ENCODE measurements at places on chromosomes 3 and 15.

GRCh38 chr3:52171514-52172261 is 17.5 kb upstream of the POC1A start:
- no peak for DNase-seq

DNA sequence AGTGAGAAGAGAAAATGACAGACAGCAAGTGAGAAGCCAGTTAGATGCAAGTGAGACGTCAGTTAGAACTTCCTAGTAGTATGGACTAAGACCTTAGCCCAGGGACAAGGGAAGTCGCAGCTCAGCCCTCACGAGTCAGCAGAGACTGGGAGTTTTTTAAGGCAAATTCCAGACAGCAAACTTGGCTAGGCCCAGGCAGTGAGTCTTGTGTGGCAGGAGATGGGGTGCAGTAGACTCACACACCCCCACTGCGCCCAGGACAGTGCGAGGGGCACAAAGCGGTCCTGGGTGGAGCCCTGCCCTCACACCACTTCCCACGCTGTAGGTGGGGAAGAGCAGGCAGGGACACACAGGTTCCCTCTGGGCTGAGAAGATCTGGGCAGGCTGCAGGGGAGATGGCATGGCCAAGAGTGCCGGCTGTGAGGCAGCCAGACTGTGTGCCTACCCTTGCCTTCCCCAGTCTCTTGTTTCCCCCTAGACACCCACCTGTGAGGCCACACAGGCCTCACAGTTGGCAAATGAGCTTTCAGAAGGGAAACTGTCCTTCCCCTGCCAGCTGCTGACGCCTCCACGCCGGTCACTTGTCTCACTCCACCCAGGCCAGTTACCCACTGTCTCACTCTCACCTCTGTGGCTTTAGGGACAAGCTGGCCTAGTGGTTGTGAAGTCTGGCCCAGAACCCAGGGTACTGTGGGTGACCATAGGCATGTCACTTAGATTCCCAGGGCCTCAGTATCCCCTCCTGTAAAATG is 13.7 kb upstream of the PRKCD start:
- no peak for DNase-seq

- DNase-seq, result no peak
Observed at GRCh38 chr15:85555875-85556617, 175.6 kb downstream of the AKAP13 start.

DNA sequence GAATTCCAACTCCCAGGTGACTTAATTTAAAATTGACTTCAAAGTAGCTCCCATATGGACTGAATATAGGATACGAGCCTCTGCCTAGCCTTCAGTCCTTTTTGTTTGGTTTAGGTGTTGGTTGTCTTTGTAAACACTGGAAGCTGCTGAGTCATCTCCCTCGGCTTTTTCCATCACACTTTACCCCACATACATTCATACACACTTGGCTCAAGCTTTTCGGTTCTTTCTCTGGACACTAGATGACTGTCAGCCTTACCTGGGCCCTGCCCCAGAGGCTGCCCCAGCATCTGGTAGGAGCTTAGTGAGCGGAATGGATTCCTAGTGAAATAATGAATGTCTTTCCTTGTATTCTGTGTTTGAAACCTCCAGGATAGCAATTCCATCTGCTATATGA is 201.5 kb upstream of the IL12A start:
- DNase-seq, result no peak

DNA sequence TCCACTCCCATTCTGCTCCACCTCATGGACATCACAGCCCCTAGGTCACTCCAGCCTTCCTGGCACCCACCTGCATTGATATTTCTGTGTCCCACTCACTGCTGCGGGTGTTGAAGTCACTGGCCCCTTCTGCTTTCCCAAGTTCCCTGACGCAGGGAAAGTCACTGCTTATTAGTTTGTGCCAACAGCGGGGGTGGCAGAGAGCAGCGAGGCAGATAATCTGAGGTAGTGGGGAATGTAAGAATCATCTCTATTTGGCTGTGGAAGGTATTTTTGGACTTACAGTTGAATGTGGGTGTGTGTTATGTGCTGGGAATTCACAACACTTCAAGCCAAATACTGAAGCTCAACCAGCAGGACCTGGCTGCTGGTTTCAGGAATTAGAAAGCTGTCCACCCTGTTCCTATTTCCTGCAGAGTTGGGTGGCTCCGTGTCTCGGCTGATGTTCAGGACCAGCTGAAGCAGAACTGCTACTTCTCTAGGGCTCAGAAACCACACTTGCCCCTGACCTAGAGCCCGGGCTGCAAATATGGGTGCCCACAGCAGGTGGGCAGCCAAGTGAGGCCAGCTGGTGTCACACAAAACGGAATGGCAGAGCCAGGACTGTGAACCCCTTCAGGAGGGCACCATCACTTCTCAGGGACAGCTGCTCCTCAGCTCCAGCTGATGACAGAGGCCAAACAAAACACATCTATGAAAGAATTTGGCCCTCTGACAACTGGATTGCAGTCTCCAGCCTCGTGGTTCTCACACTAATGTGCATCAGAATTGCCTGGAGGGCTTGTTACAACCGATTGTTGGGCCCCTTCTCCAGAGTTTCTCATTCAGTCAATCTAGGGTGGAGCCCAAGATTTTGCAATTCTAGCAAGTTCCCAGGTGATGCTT is 57.7 kb downstream of the SEMA5B start:
- no peak for DNase-seq

GRCh38 chr15:63933522-63933921 is 99.8 kb upstream of the HERC1 start:
- no peak for DNase-seq

- no peak for DNase-seq
Observed at GRCh38 chr3:192831111-192831644, 86.5 kb downstream of the MB21D2 start.

DNA sequence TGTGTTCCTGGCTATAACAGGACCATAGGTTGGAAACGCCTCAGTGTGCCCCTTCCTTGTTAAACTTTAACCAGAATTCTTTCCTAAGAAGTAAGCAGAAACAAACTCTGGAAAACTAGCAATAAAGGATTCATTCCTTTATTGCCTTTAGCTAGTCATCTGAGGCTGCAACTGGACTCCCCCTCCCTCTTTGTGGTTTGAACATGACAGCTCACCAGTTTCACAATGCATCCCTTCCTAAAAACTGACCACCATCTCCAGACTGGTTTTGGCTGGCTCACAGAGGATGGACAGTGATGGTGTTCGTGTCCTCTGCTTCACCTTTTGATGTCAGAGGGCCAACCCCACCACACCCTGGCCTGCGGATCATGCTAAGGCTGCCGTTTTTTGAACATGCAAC is 27.9 kb upstream of the TGFBR2 start:
- peak; percentile 10 for DNase-seq

DNA sequence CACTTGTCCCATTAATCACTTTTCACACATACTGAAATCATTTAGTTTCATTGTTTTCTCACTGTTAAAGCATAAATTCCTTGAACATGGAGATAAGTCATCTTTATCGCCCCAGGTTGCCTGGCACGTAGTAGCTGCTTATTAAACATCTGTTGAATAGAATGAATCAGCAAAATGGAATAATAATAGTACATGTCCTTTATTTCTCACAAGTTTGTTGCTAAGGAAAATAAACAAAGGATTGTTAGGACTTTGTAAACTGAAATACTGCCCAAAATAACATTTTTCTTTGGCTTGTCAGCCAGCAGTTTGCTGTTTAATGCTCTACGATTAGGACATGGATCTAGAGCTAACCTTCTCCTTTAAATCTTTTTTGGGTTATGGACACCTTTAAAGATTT is 17.9 kb downstream of the SLC35A5 start:
- no peak for DNase-seq

DNA sequence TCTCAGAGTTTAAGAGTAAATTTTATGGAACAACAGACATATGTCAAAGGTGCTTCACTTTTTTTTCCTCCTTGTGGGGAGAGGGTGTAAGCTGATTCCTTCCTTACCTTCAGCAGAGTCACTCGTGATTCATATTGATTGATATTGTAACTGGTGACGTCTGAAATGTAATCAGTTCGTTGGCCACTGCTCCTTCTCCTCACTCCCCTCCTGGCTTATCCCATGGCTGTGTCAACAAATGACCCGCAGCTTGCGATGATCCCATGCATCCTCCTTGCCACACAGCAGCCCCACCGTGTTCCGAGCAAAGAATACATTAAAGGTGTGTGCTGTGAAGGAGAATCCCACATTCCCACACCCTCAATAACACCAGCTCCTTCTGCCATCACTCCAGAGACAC is 7.3 kb downstream of the MGLL start:
- no peak for DNase-seq

DNA sequence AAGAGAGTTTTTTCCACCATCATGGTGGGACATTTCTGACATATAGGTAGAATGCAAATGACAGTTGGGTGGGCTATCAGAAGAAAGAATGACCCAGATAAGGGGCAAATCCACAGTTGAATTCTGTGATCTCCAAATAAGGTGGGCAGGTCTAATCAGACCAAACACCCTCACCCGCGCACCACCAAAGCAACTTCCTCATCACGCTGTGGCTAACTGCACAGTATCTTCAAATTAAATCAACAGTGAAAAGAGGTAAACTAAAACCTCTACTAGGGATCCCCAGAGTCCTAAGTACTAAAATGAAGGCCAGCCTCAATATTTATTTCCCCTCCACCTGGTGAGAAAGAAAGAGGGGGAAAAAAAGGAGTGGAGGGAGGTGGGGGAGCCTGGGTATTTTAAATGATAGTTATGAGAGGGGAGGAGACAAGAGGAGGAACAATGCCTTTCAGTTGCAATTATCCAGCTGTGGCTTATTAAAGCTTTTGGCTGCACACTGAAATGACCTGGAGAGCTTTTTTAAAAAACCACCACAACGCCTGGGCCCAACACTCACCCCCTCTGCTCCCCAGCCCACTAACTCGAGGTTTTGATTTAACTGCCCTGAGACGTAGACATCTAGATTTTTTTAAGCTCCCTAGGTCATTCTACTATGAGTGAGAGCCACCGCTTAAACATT is 61.0 kb downstream of the LRIG1 start:
- DNase-seq, result no peak

DNA sequence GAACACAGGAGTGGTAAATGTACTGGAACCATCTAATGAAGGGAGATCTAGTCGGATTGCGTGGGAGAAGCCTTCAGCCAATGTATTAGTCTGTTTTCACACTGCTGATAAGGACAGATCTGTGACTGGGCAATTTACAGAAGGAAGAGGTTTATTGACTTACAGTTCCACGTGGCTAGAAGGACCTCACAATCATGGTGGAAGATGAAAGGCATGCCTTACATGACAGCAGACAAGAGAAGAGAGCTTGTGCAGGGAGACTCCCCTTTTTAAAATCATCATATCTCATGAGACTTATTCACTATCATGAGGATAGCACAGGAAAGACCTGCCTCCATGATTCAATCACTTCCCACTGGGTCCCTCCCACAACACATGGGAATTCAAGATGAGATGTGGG is 17.0 kb downstream of the HRG start:
- DNase-seq, result no peak

- no peak for DNase-seq
Observed at GRCh38 chr15:83293201-83293600, 8.7 kb upstream of the BNC1 start.

- no peak for DNase-seq
Observed at GRCh38 chr15:67806536-67806935, 18.8 kb upstream of the SKOR1 start.

GRCh38 chr3:66038726-66039589 is at the start of gene MAGI1:
Gene MAGI1, minus strand, starts transcription at chr3:66038918. Its CDS starts 610 bp downstream, at chr3:66038308.
- peak; percentile 96 for DNase-seq

- DNase-seq, result no peak
Observed at GRCh38 chr3:121072133-121072532, 164.1 kb downstream of the STXBP5L start.

DNA sequence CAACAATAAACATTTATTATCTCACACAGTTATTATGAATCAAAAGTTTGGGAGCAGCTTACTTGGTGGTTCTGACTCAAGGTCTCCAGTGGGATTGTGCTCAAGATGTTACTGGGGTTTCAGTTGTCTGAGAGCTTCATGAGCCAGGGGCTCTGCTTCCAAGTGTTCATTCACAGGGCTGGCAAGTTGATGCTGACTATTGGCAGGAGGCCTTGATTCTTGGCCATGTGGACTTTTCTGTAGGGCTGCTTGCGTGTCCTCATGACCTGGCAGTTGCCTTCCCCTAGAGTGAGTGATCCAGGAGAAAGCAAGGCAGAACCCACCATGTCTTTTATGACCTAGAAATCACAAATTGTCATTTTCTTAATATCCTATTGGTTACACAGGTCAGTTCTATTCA is 87.2 kb upstream of the TNFAIP8L3 start:
- no peak for DNase-seq

- no peak for DNase-seq
Observed at GRCh38 chr3:61594964-61595285, 33.6 kb downstream of the PTPRG start.

GRCh38 chr15:66405007-66405406 is 18.3 kb downstream of the MAP2K1 start:
- DNase-seq, result no peak

GRCh38 chr3:129166579-129167332 is 5.9 kb upstream of the ISY1 start:
- DNase-seq, result no peak

GRCh38 chr15:100001405-100001804 is 268.2 kb upstream of the LYSMD4 start:
- DNase-seq, result no peak

DNA sequence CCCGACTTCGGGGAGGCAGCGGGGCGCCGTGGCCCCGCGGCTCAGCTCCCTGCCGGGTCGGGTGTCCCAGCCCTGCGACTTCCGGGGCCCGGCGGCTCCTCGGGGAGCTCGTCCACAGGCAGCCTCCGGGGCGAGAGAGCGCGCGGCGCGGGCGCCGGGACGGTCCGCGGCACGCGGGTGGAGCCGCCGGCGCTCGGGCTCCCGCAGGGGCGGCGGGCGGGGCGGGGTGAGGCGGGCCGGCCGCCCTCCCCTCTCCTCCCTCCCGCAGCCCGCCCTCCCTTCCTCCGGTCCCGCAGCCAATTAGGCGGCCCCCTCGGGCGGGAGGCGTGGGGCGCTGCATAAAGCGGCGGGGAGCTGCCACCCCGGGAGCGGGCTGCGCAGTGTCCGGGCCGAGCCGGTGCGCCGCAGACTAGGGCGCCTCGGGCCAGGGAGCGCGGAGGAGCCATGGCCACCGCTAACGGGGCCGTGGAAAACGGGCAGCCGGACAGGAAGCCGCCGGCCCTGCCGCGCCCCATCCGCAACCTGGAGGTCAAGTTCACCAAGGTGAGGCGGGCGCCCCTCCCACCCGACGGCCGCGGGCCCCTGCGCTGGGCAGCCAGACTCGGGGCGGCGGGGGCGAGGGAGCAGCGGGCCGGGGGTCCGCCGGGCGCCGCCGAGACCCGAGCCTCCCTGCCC is at the start of gene ALDH1A3:
Gene ALDH1A3 (plus strand): TSS at position 368 of the 675 bp plus-strand sequence. CDS start 77 bp downstream, at position 445.
- DNase-seq, result no peak

GRCh38 chr3:95343228-95343627 is 1280.4 kb downstream of the NSUN3 start:
- DNase-seq, result no peak

- no peak for DNase-seq
Observed at GRCh38 chr3:169367016-169367415, 296.5 kb downstream of the MECOM start.

DNA sequence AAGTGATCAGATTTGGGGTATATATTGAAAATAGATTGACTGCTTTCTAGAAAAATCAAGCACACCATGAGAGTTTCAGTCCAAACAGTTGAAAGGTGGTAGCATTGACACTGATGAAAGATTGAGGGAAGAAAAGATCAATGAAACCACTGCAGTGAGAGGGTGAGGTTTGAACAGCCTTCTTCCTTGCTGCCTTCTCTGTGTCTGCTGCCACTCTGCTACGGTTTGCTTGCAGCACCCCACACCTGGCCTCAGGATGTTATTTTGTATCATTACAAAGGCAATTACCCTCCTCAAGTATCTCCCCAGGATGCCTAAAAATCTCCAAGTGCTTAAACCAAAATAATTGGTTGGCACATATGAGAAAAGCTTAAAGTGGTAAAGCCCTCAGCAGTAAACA is 683.6 kb upstream of the ARPP21 start:
- DNase-seq, result no peak

- no peak for DNase-seq
Observed at GRCh38 chr3:102233881-102234280, 200.9 kb upstream of the ZPLD1 start.
